Activated CD4-positive, alpha-beta T cell treated with anti-CD3 and anti-CD28 coated beads for 48 hours (primary cell): ENCODE measurements at places on chromosomes 11 and 22.

- peak; percentile 92 for DNase-seq
Observed at GRCh38 chr11:6320411-6321155, at the start of gene CAVIN3. TSS of gene CAVIN3 (minus strand) at chr11:6320501. CDS start at chr11:6320476, 25 bp downstream.

DNA sequence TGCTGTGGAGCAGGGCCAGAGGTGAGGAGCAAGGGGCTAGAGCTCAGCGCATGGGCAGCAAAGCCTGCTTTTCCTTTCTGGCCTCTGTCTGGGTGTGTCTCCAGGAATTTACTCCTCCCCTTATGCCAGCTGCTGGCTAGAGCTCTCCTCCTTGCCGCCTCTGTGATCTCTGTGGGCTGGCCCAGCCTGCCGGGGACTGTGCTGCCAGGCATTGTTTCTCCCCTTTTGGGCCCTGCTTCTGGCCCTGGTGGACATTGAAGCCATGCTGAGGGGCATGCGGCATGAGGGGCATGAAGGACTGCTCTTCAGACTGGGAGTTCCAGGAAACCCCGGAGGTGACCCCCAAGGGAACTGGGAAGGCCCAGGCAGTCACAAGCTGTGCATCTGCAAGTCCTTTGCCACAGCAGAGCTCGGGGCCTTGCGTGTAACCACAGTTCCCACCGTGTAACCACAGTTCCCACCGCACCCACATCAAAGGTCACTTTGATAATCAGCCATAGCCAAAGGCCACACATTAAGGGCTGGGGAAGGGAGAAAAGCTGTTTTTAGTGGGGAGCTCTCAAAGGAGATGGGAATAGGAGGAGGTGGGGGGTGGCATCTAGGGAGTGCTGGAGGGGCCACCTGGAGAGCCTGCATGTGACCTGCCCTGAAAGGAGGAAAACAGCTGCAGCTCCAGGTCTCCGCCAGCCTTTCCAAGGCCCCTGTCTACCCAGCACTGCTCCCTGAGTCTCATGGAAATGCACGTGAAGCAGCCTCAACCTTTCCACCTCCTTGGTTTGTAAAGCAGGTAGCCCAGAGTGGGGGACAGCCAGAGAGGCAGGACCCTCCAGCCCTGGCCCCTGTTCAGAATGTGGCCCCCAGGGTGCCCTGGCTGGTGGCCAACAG is 62.3 kb downstream of the PPFIBP2 start:
- peak; percentile 40 for DNase-seq

DNA sequence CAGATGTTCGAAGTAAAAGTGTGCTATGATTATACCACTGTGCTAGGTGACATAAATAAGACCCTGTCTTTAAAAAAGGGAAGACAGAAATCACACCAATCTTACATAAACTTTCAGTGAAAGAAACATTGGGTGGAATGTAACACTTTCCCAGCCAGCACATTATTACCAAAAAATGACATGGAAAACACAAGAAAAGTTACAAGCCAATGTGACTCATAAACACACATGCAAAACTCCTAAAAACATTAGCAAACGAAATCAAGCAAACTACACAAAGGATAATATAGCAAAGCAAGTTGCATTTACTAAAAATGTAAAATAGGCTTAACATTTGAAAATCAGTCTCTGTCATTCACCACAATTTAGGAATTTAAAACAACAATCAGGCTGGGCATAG is 47.0 kb downstream of the SBF2 start:
- no peak for DNase-seq

DNA sequence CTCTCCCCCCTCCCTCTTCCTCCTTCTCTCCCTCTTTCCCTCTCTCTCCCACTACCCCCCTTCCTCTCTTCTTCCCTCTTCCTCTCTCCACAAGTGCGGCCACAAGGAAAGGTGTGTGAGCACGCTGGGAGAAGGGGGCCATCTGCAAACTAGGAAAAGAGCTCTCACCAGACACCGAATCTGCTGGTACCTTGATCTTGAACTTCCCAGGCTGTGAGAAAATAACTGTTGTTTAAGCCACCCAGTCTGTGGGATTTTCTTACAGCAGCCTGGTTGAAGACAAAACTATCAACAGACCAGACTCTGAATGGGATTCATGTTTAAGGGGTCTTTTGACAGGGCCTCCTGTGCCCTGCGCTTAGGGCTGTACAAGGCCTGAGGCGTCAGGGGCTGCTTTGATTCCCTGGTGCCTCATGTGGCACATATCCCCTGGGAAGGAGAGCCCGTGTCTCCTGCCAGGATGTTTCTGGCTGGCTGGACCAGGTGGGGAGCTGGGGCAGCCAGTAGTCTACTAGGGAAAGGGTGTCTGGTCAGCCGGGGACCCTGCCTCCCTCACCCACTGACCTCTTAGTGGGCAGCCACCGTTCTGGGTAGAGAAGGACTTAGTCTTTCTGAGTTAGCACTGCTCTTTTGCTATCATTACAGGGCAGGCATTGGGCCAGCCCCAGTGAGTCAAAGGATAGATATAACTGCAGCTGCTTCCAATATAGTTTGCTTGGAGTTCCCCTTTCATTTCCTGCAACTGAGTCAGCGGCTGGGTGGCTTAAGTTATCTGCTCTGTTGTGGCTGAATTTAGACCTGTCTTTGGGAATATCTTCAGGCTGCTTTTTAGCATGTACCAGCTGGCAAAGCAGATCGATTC is 6.2 kb downstream of the PANX1 start:
- DNase-seq: peak; percentile 61

DNA sequence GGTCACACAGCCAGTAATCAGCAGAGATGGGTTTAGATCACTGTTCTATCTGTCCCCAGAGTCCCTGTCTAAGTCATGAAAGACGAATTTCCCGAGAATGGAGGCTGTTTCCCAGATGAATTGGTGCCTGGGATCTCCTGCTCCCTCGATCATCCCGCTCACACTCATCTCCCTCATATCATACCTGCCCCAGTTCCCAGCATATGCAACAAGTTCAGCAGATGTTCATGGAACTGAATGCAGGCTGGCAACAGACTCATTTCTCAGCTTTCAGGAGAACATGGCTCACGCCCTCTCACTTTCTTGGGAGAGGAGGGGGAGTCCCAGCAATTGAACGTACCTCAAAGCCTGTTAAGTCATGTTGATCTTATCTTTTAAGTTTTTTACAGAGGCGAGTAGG is 22.1 kb downstream of the CD6 start:
- DNase-seq: peak; percentile 76

DNA sequence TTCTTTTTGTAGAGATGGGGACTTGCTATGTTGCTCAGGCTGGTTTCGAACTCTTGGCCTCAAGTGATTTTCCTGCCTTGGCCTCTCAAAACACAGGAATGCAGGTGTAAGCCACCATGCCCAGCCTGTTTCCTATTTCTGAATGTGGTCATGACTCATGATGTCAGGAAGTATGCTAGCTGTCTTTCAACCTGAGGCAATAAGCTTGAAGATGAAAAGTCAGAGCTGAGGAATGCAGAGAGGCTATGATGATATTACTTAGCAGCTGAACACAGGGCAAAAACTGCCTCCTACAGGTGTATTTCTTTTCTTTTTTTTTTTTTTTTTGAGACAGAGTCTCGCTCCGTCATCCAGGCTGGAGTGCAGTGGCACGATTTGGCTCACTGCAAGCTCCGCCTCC is 9.0 kb upstream of the NUCB2 start:
- no peak for DNase-seq

DNA sequence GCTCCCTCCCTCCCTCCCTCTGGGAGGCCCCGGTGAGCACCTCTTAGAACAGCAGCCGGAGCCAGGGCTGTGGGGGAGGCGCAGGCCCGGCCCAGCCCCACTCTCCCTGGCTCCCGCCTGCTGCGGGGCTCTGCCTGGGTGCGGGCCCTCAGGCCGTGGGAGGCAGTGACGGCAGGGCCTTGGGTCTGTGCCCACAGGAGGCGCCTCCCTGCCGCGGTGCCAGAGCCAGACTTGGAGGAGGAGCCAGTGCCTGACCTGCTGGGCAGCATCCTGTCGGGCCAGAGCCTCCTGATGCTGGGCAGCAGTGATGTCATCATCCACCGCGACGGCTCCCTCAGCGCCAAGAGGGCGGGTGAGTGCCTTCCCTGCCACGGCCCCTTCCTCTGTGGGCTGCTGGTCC is 9.5 kb downstream of the IRF7 start:
- DNase-seq: no peak

GRCh38 chr11:110894224-110894623 is 182.0 kb upstream of the ARHGAP20 start:
- no peak for DNase-seq

DNA sequence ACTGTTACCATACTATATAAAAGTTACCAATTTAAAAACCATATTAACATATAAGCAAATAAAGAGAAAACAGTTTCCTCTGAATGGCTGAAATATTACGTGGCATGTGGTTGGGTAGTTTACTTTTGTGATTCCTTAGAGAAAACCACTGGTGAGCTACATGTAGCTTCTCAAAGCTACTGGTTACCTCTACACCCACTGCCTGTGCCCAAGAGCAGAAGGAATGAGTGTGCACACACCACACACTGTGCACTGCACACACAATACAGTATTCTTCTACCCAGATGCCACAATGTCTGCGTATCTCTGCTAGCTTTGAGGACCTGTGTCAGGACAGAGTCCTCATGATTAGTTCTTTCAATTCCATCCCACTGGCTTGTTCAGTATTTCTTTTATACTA is 25.5 kb upstream of the YPEL1 start:
- DNase-seq: peak; percentile 34

GRCh38 chr11:102320188-102320587 is 2.9 kb downstream of the BIRC3 start:
- no peak for DNase-seq

DNA sequence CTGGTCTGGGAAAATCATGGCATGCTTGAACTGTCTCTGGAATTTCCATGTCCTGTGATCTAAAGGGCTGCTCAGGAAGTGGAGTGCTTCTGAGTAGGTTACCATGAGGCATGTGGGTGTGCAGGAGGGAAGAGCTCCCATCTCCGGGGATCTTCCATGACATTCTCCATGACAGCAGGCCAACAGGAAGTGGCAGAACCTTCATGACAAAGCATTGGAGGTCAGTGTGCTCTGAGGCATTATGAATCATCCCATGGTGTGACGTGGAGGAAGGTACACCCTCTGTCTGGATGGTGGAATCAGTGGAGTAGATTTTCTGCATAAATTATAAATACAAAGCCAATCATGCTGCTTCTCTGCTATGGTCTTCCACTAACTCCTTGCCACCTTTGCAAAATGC is 139.6 kb upstream of the E2F8 start:
- no peak for DNase-seq

- DNase-seq: peak; percentile 4
Observed at GRCh38 chr11:58286249-58286648, 18.2 kb upstream of the OR10W1 start.

GRCh38 chr11:15347969-15348734 is 233.4 kb downstream of the INSC start:
- no peak for DNase-seq

DNA sequence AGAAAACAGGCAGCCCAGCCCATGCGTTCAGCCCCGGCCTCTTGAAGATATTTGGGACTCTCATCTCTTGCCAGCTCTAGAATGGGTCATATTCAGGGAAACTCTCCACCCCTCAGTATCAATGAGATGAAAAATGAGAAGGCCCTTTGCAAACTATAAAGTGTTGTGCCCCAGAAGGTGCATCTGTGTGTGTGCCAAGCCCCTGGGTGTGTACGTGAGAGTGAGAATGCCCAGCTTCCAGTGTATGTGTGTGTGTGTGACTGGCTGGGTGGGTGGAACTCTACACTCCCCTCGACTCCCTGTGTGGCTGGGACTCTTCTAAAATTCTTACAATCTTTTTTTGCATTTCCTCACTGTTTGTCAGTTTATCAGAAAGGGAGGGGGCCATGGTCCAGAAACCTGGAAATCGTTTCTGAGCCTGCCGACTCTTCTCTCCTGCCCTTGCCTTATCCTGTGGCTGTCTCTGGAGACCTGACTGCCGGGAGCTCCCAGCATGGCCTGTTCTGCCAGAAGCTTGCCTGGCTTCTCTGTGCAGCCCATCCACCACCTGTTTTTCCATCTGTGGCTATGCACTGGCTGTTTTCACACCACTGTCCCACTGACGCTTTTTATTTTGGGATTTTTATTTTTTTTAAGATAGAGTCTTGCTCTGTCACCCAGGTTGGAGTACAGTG is 1.2 kb downstream of the P2RY6 start:
- no peak for DNase-seq

- no peak for DNase-seq
Observed at GRCh38 chr11:26960281-26960680, 33.6 kb upstream of the FIBIN start.

- DNase-seq: no peak
Observed at GRCh38 chr11:21411104-21411503, 741.7 kb downstream of the NELL1 start.

- DNase-seq: peak; percentile 90
Observed at GRCh38 chr11:64207256-64208085, 950 bp downstream of the FERMT3 start.

- no peak for DNase-seq
Observed at GRCh38 chr11:32429477-32429876, 5.9 kb downstream of the WT1 start.

DNA sequence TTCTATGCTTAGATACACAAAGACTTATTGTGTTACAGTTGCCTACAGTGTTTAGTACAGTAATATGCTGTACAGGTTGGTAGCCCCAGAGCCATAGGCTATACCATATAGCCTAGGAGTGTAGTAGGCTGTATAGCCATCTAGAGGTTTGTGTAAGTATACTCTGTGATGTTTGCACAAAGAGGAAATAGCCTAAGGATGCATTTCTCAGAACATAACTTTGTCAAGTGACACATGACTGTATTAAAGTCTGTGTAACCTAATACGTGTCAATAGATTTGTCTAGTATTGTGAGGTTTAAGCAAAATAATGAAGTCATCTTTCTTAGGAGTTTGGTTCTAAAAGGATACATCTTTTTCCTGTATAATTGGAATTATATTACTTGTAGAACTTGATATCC is 5.5 kb downstream of the ZC3H12C start:
- no peak for DNase-seq

GRCh38 chr11:76253416-76253815 is 47.1 kb upstream of the WNT11 start:
- no peak for DNase-seq

DNA sequence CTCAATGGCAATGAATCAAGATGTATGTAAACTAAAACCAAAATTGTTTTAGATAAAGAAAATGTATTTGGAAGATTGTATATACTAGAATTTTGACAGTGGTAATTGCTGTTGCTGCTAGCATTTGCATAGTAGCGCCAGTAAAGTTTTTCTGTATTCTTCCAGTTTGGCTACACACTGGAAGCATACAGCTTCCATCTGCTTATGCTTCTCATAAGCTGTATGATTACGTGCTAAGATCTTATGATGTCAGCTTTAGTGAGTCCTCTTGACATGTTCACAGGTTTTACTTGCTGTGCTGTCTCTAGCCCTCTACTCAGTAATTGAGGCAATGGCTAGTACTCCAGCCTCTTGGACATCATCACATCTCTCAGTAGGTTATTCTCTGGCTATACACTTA is 256.3 kb downstream of the DDX10 start:
- no peak for DNase-seq
